ENCODE measurements at places on chromosomes 1 and 21.
A peak's percentile ranks its signal among the peaks of the same experiment; 100 is the strongest.

GRCh38 chr1:29756901-29757725 is 520.8 kb downstream of the PTPRU start:
- DNase-seq, result no peak

GRCh38 chr1:220827445-220828178 is 40.9 kb downstream of the MTARC1 start:
- no peak for DNase-seq

GRCh38 chr1:244388961-244389360 is 62.7 kb downstream of the ADSS2 start:
- DNase-seq, result no peak

GRCh38 chr21:42135386-42136052 is 64.4 kb downstream of the UMODL1 start:
- DNase-seq, result no peak

DNA sequence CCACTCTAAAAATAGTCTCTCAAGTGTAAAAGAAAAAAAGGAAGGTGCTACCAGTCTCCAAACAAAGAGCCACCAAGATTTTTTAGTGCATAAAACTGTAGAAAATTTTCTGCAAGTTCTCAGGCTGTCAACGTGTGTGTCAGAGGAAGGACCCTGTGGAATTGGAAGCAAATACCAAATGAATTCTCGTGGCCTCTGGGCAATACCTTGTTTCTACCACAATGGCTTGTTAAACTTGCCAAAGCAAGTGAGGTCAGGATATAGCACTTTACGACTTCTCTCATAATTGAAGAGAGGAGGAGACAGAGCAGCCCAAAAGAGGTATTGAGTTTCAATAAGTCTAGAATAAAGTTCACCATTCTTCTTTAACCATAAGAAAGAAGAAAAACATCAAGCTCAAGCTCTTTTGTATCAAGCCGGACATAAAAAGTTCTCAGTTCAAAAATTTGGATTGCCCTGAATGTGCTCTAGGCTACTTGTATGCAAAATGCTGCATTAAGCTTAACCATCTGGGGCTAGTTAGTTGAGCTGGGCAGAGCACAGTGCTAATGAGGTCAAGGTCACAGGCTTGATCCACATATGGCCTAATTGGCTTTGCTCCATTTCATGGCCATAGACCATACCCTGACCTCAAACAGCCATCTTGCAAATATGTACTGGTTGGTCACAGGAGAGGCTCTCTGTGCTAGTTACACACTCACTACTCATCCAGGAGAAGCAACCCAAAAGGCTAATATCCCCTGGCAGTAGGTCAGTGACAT is 60.5 kb downstream of the TBX15 start:
- no peak for DNase-seq

DNA sequence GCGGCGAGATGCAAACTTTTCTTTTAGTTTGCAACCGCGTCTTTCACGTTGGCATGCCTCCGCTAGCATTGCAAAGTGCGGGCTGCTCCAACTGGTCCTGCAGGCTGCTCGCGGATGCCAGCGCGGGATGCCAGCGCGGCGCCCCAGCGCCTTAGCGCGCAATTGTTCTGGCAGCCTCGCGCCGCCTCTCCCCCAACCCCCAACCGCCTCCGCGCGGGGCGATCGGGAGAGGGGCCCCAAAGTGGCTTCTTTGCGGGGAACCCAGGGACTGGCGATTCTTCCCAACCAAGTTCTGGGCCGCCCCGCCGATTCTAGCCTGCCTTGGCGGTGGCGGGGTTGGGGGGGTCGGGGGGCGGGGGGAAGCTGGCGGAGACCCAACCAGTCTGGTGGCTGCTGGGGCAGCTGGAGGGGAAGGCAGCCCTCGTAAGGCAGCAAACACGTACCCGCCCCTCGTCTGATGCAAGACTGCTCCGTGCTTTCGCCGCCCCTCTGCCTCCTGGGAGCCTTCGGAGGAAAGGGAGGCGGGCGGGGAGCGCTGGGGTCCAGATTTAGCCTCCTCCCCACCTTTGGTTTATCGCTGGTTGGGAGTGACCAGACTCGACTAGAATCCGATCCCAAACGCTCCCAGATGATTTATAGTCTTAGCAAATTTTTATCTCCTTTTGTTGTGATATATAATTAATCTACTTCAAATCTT is 756 bp downstream of the PHGDH start:
- DNase-seq, result peak; percentile 75

- DNase-seq, result no peak
These were observed 36.7 kb downstream of the SLC19A1 start for GRCh38 chr21:45505416-45506021.

Data from AG04449 (cell line).